ENCODE measurements at places on chromosomes 1 and 21.

DNA sequence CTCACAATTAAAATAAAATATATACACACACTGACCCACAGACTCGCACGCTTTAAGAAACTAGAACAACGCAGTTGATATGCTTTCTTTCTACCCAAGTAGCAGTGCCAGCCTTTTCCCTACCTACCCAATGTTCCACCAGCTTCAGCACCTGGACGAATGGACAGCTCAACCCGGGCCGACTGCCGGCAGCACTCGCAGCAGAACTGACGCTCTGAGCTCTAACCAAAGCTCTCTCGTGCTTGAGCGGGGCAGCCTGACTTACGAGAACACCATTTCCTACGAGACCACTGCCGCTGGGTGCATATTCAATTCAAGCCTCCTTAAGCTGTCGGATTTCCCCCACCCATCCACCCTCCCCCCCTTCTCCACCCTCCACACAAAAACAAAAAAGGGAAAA lies 127.4 kb upstream of the DPYD start:
- peak; percentile 91 for DNase-seq

GRCh38 chr1:202238914-202239313 lies 45.3 kb downstream of the LGR6 start:
- peak; percentile 18 for DNase-seq

GRCh38 chr21:37675202-37675801 lies 241.0 kb downstream of the KCNJ6 start:
- DNase-seq = peak; percentile 73

GRCh38 chr1:147613506-147613905 lies 56.8 kb downstream of the ACP6 start:
- no peak for DNase-seq

DNA sequence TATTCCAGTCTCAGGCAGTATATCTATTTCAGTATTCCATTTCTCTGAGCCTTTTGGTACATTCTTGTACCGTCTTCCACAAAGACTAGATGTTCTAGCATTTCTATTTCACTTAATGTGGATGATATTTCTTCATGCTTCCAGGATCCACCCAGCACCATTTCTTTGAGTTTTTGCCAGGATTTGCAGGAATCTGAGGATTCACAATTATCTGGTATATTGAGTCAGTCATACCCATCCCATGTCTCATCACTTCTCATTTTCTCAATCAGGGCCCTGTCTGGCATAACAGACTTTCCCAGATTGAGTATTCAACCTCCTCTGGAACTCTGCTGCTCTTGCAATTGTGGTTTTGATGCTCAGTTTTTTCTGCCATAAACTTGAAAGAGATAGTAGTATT lies 20.9 kb upstream of the COL11A1 start:
- no peak for DNase-seq

DNA sequence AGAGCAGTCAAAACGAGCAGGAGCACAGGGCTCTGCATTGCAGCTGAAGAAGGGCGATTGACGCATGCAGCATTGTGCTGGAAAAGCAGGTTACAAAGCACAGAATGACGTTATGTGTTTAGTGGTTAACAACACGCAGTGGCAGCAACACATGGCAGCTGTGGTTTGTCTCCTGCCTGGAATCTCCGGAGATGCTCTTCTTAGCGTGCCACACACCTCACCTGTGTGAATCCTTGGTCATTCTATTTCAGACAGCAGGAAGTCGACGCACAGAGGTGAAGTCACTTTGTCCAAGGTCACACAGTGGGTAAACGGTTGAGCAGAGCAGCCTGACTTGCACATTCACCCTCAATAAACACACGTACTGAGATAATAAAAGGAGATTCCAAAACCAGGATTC lies 14.7 kb downstream of the OBSCN start:
- DNase-seq = no peak

DNA sequence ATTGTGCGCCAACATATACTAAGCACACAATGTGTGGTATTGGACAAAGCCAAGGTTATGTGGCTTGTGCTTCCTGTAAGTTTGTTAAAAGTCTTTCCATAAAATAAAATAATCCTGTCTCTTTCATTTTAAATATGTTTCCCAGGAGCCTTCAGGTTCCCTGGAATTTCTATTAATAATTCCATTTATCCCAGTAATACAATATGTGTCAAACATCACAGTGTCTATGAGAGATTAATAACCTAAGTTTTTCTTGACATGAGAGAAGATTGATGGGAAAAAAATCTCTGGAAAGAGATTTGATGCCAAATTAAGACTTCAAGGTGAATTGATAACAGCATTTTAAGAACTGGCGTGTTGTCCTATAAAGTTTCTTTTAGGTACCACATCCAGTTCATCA lies 507.0 kb downstream of the TTLL7 start:
- DNase-seq = no peak

DNA sequence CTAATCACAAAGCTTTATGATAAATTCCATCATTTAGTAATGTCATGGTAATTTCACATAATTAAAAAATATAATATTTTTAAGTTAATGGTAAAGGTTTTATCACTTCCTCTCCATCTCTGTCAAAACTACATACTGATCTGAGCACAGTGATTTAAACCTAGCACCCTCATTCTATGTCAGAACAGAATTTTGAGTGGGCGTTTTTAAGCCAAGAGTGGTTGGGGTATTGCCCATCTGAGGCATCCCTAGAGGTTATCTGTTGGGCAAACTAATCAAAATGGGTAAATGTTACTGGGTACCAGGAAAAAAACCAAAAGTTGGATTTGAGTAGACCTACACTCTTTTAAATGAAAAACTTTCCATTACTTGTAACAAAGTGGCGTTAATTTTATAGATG lies 100.7 kb upstream of the GFI1 start:
- DNase-seq = no peak

DNA sequence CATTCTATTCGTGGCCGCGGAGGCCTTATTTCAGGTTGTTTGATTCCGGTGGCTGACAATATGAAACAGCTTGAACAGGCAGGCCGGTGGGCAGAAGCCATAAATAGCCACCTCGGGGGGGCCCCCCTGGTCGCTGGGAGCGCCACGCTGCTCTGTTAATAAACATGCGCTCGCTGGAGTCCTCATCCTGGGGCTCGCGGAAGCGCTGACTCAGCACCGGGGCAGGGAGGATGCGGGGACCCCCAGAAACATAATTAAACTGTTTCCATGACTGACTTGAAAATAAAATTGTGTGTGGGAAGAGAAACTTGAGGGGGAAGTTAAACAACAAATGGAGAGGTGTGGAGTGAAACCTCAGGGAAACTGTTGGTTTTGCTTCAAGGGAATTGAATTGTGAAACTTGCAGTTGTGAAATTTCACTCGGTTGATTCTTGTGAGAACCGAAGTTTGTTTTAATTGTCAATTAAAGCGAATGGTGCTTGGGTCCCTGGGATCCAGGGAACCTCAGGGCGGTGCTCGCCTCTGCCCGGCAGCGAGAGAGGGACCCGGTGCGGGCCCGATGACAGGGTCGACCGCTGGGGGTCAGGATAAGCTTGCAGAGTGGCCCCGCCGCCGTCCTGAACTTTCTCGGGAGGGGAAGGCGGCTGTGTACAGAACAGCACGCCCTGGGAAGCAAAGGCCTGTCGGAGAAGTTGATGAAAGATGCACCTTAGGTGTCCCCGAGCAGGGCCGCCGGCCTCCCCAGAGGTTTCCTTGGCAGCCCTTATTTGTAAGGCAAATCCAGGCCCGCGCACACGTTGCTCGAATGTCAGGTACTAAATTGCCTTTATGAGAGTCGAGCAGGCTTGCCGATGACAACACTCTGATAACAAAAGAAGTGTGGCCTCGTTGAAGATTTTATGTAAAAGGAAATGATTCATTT lies 176.9 kb upstream of the LMO4 start:
- DNase-seq = peak; percentile 88

GRCh38 chr1:248831842-248832241 lies 6.1 kb upstream of the SH3BP5L start:
- DNase-seq = no peak

- DNase-seq = no peak
Observed at GRCh38 chr1:226882631-226883409, 12.4 kb downstream of the PSEN2 start.

- no peak for DNase-seq
Observed at GRCh38 chr1:7861452-7861851, 8.6 kb upstream of the UTS2 start.

- no peak for DNase-seq
Observed at GRCh38 chr1:156245451-156246232, 2.2 kb downstream of the PAQR6 start.

- DNase-seq = no peak
Observed at GRCh38 chr1:187619175-187619574, 790.4 kb downstream of the PLA2G4A start.

DNA sequence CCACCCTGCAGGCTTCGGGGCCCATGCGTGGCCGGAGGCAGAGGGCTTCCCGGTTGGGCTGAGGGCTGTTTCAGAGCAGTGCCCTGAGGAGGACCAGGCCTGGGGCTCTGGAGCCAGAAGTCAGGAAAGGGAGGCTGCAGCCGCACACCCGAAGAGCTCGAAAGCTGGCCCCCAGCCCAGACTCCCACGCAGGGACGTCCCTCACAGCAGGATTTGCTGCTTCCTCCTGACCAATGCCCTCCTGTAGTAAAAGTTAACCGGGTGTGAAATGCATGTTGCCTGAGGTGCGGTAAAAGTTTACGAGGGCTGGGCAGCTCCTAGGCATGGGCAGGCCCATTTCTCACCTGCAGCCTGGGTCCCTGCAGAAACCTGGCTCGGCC lies 101.5 kb upstream of the ARHGEF16 start:
- DNase-seq = peak; percentile 73
